GM12878 (cell line): ENCODE measurements at places on chromosomes 4 and X. TPM values are rescaled to one million over a fixed set of nuclear protein-coding genes. Genes with fewer than 3 reads are reported as not detected.

VSIG4 gene
- 0.13 and 0.36 TPM in 2 replicates for total RNA-seq

- no peak for DNase-seq
These were observed 1.5 kb downstream of the CCNG2 start for GRCh38 chr4:77158487-77158861.

GRCh38 chr4:23135792-23136645, 443.3 kb downstream of the GBA3 start:
- DNase-seq, result no peak

DGKK gene
- total RNA-seq, result not detected in 2 replicates

- peak; percentile 12 for DNase-seq
These were observed 1258.4 kb downstream of the FAM133A start for GRCh38 chrX:94932278-94932965.

ITGB1BP2 gene
- total RNA-seq, result 2.0 and 2.2 TPM in 2 replicates

DNA sequence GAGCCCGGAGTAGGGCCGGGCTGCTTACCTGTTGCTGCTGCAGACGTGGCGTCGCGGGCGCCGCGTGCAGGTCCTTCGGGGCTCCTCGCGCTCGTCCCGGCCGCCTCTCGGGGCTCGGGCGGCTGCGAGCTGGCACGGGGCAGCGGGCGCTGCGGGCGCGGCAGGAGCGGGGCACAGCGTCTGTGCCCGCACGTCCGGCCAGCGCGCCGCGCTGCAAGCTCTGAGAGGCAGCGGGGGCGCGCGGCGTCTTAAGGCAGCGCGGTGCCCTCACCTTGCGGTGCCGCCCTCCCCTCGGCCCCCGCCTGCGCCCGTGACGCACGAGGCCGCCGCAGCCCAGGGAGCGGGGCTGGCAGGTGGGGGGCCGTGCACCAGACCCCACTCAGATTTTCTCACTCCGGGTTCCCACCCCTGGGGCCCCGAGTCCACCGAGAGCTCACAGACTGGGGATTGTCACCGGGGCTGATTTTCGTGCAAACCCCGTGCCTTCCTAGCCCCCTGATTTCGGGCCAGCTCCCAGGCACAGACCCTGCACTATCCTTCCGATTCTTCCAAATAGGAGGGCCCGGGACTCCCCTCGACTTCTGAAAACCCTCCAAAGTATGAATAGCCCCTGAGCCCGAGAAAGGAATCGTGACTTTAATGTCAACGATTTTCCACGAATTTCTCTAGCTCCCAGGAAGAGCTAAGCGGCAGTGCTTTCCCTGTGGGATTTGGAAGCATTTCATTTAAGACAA, at the start of gene GPR101:
Gene GPR101, minus strand, starts transcription at position 222 of the 734 bp plus-strand sequence. CDS start 2,321 bp downstream, outside the sequence.
- DNase-seq, result no peak

GRCh38 chr4:40980318-40980883, 230.6 kb downstream of the NSUN7 start:
- no peak for DNase-seq

- DNase-seq, result no peak
These were observed 1.0 kb upstream of the GUCY1B1 start for GRCh38 chr4:155757745-155758265.

DNA sequence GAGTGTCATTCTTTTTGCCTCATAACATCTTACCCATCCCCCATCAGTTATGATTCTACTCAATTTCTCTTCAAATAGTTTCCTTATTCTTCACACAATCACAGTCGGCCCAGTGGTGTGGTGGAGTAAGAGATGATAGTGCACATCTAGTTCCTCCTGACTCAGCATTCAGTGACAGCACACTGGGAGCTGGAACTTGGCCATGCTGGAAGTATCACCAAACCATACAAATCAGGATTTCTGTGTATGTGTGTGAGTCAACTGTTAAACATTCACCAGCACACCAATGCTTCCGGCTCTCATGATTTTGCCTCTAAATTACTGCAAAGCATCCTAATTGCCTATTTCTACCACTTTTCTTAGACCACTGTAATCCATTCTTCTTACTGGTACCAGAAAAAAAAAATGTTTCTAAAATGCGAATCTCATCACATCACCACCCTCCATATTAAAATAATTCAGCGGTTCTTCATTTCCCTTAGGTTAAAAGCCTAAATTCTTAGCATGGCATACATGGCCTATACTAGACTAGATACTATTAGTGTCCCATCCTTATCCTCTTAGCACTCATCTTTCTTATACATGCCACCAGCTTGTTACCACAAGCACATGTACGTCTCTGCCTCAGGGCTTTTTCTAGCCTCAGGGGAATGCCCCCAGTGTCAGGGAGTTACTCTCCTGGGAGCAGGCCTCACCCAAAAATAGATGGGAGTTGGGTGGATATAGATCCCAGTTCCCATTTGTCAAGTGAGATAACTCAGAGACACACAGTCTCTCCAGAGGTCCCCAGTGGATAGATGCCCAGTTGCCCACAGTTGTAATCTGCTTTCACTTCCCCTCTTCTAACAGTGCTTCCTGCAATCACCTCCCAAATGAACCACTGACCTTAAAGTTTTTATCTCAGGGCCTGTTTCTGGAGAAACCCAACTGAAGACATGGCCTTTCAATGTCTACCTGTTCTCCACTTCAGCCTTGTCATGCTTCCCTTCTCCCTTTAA, 49.2 kb upstream of the DDX53 start:
- DNase-seq, result no peak

DNA sequence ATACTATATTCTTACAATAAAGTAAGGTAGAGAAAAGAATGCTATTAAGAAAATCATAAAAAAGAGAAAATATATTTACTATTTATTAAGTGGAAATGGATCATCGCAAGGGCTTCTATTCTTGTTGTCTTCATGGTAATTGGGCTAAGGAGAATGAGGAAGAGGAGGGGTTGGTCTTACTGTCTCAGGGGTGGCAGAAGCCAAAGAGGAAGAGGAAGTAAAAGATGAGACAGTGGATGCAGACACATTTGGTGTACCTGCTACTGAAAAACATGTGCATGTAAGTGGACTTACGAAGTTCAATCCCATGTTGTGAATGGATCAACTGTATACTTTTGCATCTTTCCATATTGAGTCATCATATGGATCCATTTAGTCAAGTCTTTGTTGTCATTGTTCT, 1502.1 kb upstream of the ADGRL3 start:
- no peak for DNase-seq

DNA sequence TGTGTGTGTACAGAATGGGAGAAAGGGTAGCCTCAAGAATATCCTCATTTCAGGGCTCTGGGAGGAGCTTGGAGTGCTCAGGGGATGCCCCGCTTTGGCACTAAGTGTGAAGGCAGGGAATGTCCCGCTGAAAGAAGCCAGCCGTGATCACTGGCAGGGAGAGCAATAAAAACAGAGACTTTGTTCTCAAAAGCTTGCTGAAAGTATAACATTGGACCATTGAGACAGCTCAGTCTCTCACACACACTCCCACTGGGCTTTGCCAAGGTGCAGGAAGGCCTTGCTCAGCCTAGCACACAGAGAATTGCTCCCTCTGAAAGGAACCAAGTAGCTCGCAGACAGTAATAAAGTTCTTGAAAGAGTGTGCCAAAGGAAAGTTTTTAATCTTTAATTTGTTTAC, 143.8 kb upstream of the SLITRK2 start:
- no peak for DNase-seq

CD38 gene
- total RNA-seq, result 18.0 and 19.0 TPM in 2 replicates

DNA sequence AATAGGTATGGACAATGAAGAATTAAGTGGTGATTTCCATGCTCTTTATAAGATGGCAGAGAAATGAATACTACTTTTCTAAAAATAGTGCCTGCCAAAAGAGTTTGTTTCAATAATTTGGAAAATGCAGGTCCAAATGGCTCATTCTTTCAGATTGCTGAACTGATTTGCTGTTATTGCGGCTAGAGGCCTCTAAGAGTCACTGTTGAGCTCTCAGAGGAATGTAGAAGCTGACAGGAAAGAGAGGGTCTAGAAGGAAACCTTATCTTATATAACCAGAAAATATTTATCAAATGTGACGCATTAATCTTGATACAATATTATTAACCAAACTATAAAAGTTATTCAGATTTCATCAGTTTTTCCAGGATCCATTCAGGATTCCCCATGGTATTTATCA, 65.7 kb upstream of the PAGE1 start:
- DNase-seq, result no peak

PRDM8 gene
- total RNA-seq, result 1.5 and 1.6 TPM in 2 replicates

GRCh38 chrX:17499512-17499911, 124.5 kb downstream of the NHS start:
- DNase-seq, result no peak

- DNase-seq, result no peak
These were observed 64.4 kb downstream of the SEPSECS start for GRCh38 chr4:25095837-25096236.

MAGEA9B gene
- not detected in 2 replicates for total RNA-seq

ENPEP gene
- total RNA-seq, result not detected in 2 replicates

DNA sequence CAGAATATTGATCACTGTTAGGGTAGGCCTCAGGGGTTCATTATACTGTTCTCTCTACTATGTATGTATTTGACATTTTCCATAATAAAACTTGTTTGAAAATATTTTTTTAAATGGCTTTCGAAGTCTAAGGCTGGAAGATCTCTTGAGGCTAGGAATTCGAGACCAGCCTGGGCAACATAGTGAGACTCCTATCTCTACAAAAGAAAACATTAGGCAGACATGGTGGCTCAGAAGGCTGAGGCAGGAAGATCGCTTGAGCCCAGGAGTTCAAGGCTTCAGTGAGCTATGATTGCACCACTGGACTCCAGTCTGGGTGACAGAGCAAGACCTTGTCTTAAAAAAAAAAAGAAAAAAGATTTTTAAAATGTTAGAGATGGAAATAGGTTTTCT, 15.5 kb upstream of the TBC1D14 start:
- DNase-seq, result no peak

DNA sequence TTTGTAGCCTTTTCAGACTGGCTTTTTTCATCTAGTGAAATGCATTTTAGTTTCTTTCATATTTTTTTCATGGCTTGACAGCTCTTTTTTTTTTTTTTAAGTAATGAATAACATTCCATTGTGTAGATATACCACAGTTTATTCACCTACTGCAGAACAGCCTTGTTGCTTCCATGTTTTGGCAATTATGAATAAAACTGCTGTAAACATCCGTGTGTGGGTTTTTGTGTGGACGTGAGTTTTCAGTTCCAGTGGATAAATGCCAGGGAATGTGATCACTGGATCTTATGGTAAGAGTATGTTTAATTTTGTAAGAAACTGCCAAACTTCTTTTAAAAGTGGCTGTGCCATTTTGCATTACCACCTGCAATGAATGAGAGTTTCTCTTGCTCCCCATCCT, 160.8 kb downstream of the SOWAHB start:
- no peak for DNase-seq

PPP4R3C gene
- not detected in 2 replicates for total RNA-seq

XAGE1B gene
- total RNA-seq, result not detected in 2 replicates

- DNase-seq, result no peak
These were observed 552.3 kb downstream of the PCDH7 start for GRCh38 chr4:31272331-31273061.

- DNase-seq, result no peak
These were observed 47.0 kb upstream of the ANXA10 start for GRCh38 chr4:168045354-168045753.

DNA sequence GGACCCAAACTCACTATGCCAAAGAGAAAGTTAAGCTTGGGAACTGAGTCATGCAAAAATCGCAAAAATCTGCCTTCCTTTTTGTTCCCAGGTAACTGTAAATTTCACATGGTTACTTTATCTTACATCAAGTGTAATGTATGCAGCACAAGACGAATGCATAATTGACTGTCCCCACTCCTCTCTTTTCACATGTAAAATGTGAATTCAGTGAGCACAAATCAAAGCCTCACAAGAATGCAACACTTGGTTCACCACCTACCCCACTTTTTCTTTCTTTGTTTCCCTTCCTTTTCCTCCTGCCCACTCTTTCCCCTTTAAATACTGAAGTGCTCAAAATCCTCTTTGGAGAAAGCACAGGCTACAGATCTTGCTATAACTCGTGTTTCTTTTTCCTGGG, 53.2 kb downstream of the MAGED4B start:
- no peak for DNase-seq

CXCR3 gene
- total RNA-seq, result 45.4 and 48.2 TPM in 2 replicates

DNA sequence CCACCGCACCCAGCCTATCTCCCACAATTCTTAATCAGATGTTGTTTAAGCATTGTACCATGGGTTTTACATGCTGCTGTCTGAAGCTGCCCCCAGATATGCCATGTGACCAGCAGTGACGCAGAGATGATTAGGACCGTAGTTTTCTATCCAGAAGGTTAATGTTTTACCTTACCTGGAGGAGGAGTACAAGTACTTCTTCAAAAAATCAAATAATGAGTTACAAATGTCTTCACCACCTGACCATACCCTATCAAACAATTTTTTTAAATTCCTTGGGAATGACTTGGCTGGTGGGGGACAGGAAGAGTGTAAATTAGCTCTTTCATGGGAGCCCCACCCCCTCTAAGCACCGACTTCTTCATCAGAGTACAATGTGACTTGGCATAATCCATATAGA, 16.2 kb upstream of the SGMS2 start:
- DNase-seq, result no peak

- no peak for DNase-seq
These were observed 46.8 kb upstream of the CLDN24 start for GRCh38 chr4:183369073-183369472.

- DNase-seq, result no peak
These were observed 54.3 kb downstream of the NRK start for GRCh38 chrX:105876658-105877057.

EMCN gene
- not detected in 2 replicates for total RNA-seq

AKAP14 gene
- not detected in 2 replicates for total RNA-seq

DNA sequence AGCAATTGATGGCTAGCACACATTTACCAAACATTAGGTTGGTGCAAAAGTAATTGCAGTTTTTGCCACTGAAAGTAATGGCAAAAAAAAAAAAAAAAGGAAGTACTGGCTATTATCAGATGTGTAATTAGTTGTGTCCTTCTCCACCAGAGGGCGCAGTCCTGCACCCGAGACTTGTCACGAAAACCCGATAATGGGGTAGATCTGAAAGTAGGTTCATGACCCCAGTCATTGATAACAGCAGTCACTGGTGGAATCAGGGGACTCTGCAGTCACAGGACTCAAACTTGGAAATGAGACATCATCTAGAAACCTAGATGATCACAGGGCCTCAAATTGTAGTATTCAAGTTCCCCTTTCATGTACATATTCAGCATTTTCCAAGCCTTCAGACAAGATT, 13.1 kb upstream of the ACOT9 start:
- DNase-seq, result peak; percentile 50

PRKG2 gene
- not detected in 2 replicates for total RNA-seq

DNA sequence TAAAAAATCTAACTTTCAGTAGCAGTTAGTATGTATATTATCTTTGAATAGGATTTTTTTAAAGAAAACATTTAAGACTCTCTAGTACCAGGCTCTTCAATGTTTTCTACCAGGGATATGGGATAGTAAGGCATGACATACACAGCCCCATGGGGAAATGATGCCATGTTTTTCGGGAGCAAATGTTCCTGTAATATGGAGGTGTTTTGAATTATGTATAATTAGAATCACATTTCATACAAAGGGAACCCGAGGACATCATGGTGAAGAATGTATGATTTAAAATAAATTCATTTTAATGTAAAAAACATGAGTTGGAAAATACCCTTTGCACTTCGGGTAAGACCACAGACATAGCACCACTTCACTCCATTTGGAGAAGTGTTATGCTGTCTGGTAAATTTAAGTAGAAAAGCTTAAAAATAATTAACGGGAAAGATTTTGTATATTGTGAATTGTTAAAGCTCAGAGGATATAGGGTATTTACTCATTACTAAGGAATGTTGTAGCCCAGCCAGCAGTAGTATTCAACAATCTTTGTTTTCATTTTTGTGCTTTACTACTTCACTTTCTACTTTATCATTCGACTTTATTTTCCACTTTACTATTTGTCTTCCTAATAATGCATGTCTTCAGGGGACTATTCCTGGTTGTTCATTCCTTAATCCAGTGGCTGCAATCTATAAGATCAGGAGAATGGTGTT, 2050.7 kb downstream of the ARAP2 start:
- DNase-seq, result no peak

PF4V1 gene
- total RNA-seq, result not detected in 2 replicates
